ENCODE measurements at places on chromosomes 11 and 22. TPM values are rescaled to one million over a fixed set of nuclear protein-coding genes. Genes with fewer than 3 reads are reported as not detected.

MEI1 gene
- 16.2 TPM for total RNA-seq

DNA sequence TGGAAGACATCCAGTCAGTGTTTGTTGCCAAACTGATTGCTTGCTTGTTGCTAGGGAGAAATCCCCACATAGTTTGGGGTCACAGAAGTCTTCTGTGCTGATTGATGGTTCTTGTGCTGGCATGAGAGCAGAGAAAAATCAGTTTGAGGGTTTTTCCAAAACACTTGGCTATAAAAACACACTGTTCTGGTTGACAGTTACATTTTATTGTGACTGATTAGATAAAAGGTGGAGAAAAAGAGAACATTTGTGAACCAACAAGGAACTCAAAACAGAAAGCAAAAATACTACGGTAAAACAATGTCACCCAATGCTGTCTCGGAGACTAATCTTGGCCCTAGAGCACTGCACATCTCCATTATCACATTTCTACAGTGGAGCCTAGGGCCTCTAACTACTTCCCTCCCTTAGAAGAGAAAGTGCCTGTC lies 14.4 kb upstream of the EIF4G2 start:
- peak; percentile 86 for DNase-seq

- no peak for DNase-seq
Observed at GRCh38 chr11:117691516-117691915, 105.5 kb downstream of the DSCAML1 start.

- DNase-seq, result no peak
Observed at GRCh38 chr11:69293087-69293486, 868 bp upstream of the MYEOV start.

OR52E2 gene
- total RNA-seq, result not detected

- no peak for DNase-seq
Observed at GRCh38 chr11:116413301-116414242, 359.2 kb downstream of the BUD13 start.

TRIM68 gene
- total RNA-seq, result 11.8 TPM

DNA sequence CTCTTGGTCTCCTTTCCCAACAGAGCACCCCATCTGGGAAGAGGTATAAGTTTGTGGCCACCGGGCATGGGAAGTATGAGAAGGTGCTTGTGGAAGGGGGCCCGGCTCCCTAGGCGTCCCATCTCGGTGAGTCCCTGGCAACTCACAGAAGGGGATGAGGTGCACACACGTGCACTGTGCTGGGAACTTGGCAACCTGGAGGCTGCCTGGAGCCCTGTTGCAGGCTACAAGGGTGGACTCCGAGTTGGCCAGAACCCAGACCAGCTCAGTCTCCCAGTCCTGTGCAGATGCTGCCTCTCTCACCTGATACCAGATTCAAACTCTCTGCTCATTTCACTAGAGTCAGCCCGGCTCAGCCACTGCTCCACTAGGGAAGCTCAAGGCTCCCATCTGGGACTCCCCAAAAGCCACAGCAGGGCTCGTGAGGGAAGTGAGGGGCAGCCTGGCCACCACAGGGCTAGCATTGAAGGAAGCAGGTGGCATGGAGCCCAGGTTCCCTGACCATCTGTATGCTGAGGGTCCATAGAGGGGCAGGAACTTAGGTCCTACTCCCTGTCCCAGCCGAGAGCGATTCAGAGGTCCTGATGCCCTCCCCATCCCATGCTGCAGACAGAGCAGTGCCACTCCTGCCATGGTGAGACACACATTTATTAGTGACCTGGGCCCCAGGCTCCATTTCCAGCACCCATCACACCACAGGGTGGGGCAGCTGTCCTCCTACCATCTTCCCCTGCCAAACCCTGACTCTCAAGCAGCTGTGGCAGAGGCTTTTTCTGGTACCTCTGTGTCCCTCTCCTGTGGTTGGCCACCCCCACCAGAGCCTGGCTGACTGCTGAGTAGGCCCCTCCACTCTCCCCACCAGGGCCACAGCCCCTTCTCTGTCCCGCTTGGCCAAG lies 4.0 kb downstream of the PRR33 start:
- DNase-seq, result peak; percentile 45

DNA sequence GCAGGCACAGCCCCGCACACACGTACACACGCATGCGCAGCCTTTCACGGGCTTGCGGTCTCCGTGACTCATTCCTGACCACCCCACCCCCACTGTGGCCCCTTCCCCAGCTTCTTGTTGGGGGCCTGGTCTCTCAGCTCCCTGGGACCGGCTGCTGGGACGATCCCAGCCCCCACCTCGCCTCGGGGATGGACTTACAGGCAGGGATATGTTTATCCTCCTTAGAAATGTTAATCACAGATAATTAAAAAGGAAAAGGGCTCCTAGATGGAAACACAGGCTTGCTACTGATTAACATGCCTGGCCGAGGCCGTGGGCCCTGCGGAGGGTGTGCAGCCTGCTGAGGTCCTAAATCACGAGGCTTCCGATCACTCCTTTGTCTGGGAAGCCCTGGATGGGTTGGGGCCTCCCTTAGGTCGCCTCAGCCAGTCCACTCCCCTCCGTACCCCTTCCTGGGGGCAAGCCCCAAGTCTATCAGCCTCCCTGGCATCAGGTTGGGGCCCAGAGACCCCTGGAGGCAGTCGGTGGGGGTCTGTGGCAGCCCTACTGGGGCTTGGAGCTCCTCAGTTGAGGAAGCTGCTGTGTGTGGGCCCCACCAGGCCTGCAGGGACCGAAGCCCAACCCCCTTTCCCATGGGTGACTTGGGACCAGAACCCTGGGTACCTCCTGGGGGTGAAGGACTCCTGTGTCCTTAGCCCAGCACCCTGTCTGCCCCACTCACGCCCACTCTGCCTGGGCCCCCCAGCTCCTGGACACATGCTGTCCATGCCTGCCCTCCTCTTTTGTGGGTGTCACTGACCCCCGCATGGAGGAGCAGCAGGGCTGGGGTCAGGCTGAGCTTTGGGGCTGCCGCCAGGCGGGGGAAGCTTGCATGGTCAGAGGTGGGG lies 20.6 kb downstream of the TSPAN4 start:
- DNase-seq, result no peak

- no peak for DNase-seq
Observed at GRCh38 chr11:83687787-83688186, 401.6 kb upstream of the CCDC90B start.

- DNase-seq, result no peak
Observed at GRCh38 chr11:71163371-71163770, 89.0 kb downstream of the SHANK2 start.

DNA sequence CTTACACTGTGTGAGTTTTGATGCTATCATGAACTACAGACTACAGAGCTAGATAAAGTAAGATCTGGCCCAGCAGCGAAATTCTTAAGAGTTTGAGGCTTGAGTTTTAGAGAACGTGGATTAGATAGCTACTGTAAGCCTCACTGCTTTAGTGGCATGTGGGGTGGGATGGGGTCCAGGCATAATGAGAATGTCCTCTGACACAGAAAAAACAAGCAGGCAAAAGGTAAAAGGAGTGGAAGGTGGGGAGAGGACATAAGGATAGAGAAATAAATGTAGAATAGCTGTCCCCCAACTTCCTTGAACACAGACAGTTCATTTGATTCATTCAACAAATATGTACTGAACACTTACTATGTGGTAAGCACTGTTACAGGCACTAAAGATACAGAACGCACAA lies 324.5 kb upstream of the PITPNB start:
- no peak for DNase-seq

- peak; percentile 86 for DNase-seq
Observed at GRCh38 chr22:19974268-19974861, 32.7 kb upstream of the TXNRD2 start.

F2 gene
- total RNA-seq, result under 0.01 TPM

DNA sequence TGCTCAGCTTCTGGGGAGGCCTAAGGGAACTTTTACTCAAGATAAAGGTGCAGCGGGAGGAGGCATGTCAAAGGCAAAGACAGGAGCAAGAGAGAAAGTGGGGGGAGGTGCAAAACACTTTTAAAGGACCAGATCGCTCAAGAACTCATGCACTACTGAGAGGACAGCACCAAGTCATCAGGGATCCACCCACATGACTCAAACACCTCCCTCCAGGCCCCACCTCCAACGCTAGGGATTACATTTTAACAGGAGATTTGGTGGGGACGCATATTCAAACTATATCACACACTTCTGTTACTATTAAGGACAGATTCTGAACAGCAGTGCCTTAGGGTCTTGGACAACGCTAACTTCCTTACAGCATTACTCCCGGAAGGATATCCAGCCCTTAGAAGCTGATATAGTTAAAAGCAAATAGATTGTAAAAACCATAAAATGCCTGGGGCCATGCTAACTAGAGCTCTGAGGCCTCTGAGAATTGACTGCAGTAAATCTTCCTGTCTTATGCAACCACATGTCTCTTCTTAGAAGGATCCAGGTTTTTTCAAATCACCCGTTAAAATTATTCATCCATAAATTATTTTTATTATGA lies 16.7 kb upstream of the ZC3H12C start:
- DNase-seq, result peak; percentile 41

GRCh38 chr11:35218956-35219355 lies 80.0 kb downstream of the CD44 start:
- DNase-seq, result no peak

GRCh38 chr22:29625090-29625825 lies 21.8 kb downstream of the NF2 start:
- DNase-seq, result peak; percentile 62

DNA sequence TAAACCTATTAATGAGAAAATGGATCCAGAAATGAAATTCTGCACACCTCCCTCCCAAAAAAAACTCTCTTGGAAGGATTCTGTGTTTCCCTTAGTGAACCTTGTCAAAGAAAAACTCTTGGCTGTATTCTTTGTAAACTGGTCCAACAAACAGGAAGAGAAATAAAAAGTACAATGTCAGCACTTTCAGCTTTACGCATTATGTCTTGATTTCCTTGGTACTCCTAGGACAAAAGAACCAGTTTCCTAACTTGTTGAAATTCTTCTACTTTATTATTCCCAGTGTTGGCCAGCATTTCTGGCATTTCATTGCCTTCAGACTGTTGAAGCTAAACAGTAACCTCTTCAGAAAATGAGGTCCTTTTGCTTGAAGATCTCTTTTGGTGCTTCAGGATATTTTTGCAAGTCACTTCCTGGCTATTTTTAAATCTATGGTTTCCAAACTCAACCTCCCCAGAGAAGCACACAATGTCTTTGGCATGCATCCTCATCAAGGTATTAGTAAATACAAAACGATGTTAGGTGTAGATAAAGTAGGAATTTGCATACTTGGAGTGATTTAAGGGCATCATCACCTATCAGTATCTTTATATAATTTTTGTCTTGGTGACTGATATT lies 342.7 kb downstream of the AASDHPPT start:
- no peak for DNase-seq

GRCh38 chr22:19127329-19128008 lies 3.6 kb upstream of the TSSK2 start:
- no peak for DNase-seq

EHBP1L1 gene
- 101 TPM for total RNA-seq

ARHGAP8 gene
- total RNA-seq, result 0.54 TPM

GRCh38 chr11:113613619-113614018 lies 92.5 kb downstream of the TMPRSS5 start:
- DNase-seq, result no peak

- DNase-seq, result no peak
Observed at GRCh38 chr22:31081963-31082605, 966 bp downstream of the SMTN start.

OR5A1 gene
- under 0.01 TPM for total RNA-seq

PDGFB gene
- 0.27 TPM for total RNA-seq

DNA sequence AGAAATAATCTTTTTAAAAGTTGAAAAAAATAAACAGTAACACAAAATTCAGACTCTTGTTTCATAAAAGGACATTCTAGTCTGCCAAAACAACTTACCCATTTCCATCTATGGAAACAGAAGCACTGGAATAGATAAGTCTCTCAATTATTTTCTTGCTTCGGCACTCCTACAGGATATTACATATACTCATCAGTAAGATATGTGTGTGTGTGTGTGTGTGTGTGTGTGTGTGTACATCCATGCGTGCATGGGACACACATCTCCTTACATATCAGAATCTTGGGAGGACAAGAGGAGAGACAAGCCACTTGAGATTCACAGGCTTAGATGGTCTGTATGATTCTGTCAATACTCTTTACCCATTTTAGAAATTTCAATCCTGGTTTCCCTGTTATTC lies 144.6 kb downstream of the ATG16L2 start:
- no peak for DNase-seq

DNA sequence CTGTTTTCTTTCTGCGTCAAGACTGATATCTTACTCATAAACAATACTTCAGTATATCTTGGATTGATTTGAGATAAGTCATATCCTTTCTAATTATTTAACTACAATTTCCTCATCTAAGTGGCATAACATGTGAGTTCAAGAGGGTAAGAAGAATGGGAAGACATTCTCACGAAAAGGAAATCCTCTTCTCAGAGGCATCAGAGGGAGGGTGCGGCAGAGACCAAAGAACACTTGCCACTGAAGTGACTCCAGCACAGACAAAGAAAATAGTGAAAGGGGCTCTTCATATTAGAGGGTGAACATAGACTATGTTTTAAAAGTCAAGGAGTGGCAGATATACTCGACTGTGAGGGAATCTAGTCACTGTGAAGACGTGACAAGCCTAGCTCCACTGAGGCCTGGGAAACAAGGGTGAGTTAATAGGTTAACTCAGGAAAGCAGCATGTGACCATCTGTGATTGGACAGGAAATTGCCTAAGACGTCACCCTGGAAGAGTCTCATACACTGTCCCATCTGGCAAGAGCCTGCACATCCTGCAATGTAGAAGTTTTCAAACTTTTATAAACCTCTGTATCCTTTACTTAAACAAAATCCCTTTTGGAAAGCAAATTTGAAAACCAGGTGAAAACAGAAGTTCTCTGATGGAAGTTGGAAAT lies 1.9 kb upstream of the MMP1 start:
- DNase-seq, result no peak

SUSD2 gene
- total RNA-seq, result 0.81 TPM

DNA sequence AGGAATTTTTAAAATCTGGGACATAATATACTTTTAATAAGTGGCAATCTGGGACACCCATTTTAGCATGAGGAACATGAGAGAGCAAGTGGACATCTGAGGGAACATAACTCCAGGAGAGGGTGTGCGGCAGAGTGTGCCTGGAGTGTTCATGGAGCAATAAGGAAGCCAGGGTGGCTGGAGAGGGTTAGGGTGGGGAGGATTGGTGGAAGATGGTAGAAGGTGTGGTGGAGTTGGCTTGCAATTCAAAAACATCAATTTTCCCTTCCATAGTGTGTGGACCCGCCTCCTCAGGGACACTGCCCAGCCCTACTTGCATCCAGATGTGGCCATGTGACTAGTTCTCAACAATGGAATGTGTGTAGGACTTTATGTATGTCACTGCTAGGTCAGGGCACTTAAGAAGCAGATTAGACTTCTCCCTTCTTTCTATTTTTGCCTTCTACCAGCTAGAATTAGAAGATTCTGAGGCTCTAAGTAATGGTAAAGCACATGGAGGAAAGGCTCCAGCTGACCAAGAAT lies 4.4 kb upstream of the DENND5A start:
- no peak for DNase-seq

FOLR1 gene
- not detected for total RNA-seq

OLFML1 gene
- not detected for total RNA-seq

- DNase-seq, result no peak
Observed at GRCh38 chr11:68468217-68468828, 7.8 kb downstream of the PPP6R3 start.

All from hematopoietic multipotent progenitor cell (in vitro differentiated cells).